Smooth muscle cell of the coronary artery (primary cell): ENCODE measurements at places on chromosomes 12 and 14. TPM values are rescaled to one million over a fixed set of nuclear protein-coding genes. Genes with fewer than 3 reads are reported as not detected.

Gene ASPG
- not detected in 2 replicates for total RNA-seq

Gene KCNA1
- total RNA-seq, result not detected in 2 replicates

Gene TULP3
- 14.9 and 15.6 TPM in 2 replicates for total RNA-seq

Gene NKX2-1
- total RNA-seq, result not detected in 2 replicates

Gene PTPN6
- total RNA-seq, result 0.08 TPM in 1 of 2 replicates, not detected in the other

Gene PMCH
- total RNA-seq, result 0.38 TPM in 1 of 2 replicates, not detected in the other

Gene OR6C3
- not detected in 2 replicates for total RNA-seq

Gene NAA25
- total RNA-seq, result 6.1 and 14.5 TPM in 2 replicates

Gene KRT85
- total RNA-seq, result not detected in 2 replicates

Gene DPPA3
- total RNA-seq, result not detected in 2 replicates

Gene SCN8A
- 0.23 and 27.5 TPM in 2 replicates for total RNA-seq
